ENCODE measurements at places on chromosomes 2 and 18. TPM values are rescaled to one million over a fixed set of nuclear protein-coding genes. Genes with fewer than 3 reads are reported as not detected.

DNA sequence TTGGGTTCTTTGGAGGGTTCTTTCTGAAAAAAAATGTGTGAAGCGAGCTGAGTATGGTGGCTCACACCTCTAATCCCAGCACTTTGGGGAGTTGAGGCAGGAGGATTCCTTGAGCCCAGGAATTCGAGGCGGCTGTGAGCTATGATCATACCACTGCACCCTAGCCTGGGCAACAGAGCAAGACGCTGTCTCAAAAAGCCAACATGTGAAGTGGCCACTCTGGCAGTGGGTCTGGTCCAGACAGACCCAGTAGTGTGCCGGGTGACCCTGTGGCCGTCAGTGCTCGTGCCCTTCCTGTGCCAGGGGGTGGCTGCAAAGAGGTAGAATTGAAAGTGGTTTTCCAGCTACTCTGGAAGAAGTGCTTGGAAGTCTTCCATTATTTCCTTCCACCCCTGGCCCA, 11.6 kb downstream of the KLF11 start:
- DNase-seq: no peak
- peaks cover 34% of the 10 kb centered on the region for H3K36me3 ChIP-seq
- no peak overlapping the region for H3K4me3 ChIP-seq
- no peaks in the 10 kb centered on the region for H3K27me3 ChIP-seq
- H3K27ac ChIP-seq: no peak overlapping the region

Gene ALK
- total RNA-seq: not detected

GRCh38 chr2:10776231-10776977, 36.2 kb downstream of the PDIA6 start:
- DNase-seq: no peak
- H3K27me3 ChIP-seq: no peaks in the 10 kb centered on the region
- H3K4me1 ChIP-seq: no peaks in the 10 kb centered on the region
- no peak overlapping the region for H3K27ac ChIP-seq
- no peak overlapping the region for H3K4me3 ChIP-seq

Gene AFF3
- total RNA-seq: 9.6 TPM

- H3K36me3 ChIP-seq: no peaks in the 10 kb centered on the region
- H3K27me3 ChIP-seq: no peaks in the 10 kb centered on the region
- no peak overlapping the region for H3K27ac ChIP-seq
- DNase-seq: no peak
- H3K4me1 ChIP-seq: no peaks in the 10 kb centered on the region
Observed at GRCh38 chr18:23903971-23904370, 110.6 kb upstream of the TTC39C start.

Gene IL1RL2
- total RNA-seq: not detected

Gene ASAP2
- 0.60 TPM for total RNA-seq
